Osteocyte (in vitro differentiated cells): ENCODE measurements at places on chromosomes 6 and 20. TPM values are rescaled to one million over a fixed set of nuclear protein-coding genes. Genes with fewer than 3 reads are reported as not detected.

GRCh38 chr20:32581839-32582658, 3.1 kb downstream of the NOL4L start:
- peaks cover 3% of the 10 kb centered on the region for H3K27me3 ChIP-seq
- no peaks in the 10 kb centered on the region for H3K36me3 ChIP-seq
- H3K4me3 ChIP-seq: peak overlapping the region; percentile 57
- peaks cover 29% of the 10 kb centered on the region for H3K4me1 ChIP-seq

Gene DZANK1
- total RNA-seq: 1.9 and 2.4 TPM in 2 replicates

- H3K4me1 ChIP-seq: peaks cover 6% of the 10 kb centered on the region
- no peaks in the 10 kb centered on the region for H3K36me3 ChIP-seq
- DNase-seq: no peak
- H3K27ac ChIP-seq: no peak overlapping the region
- no peak overlapping the region for H3K4me3 ChIP-seq
- H3K27me3 ChIP-seq: peaks cover 18% of the 10 kb centered on the region
Measured at GRCh38 chr20:5918856-5919625, 31.3 kb downstream of the TRMT6 start.

DNA sequence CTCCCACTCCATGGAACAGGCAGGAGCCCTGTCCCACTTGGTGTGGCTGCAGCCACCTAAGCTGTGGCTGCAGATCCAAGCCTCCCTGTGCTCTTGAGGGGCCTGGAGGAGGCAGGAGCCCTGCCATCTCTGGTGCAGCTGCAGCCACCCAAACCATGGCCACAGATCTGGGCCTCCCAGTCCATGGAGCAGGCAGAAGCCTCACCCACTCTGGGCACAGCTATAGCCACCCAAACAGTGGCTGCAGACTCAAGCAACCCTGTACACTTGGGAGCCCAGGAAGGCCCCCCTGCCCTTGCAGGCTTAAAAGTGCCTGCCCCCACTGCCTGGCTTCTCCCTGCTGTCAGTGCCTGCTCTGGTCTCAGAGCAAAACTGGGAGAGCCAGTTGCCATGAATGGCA, 320.3 kb downstream of the RFPL4B start:
- no peak for DNase-seq
- no peak overlapping the region for H3K4me3 ChIP-seq
- H3K4me1 ChIP-seq: peaks cover 10% of the 10 kb centered on the region

DNA sequence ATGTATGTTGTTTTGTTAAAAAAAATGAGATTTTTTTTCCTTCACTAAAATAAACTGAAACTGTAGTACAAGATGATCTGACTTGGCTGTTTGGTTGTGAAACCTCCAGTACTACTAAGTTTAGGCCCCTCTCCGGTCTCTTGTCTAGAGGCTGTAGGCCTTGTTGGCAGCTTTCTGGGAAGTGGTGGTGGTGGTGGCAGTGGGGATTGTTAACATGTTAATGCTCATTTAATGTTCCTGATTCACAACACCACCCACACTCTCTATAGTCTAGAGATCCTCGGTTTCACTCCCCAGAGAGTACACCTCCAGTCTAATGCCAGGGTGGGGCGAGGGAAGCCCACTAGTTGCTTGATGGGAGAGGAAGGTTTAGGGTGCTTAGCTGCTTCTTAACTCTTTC, 24.1 kb downstream of the STK4 start:
- H3K4me1 ChIP-seq: peaks cover 22% of the 10 kb centered on the region
- H3K36me3 ChIP-seq: peaks cover 23% of the 10 kb centered on the region
- H3K27me3 ChIP-seq: no peaks in the 10 kb centered on the region
- no peak overlapping the region for H3K4me3 ChIP-seq
- peak overlapping the region; percentile 66 for H3K27ac ChIP-seq

Gene ALDH5A1
- 6.6 and 7.8 TPM in 2 replicates for total RNA-seq

DNA sequence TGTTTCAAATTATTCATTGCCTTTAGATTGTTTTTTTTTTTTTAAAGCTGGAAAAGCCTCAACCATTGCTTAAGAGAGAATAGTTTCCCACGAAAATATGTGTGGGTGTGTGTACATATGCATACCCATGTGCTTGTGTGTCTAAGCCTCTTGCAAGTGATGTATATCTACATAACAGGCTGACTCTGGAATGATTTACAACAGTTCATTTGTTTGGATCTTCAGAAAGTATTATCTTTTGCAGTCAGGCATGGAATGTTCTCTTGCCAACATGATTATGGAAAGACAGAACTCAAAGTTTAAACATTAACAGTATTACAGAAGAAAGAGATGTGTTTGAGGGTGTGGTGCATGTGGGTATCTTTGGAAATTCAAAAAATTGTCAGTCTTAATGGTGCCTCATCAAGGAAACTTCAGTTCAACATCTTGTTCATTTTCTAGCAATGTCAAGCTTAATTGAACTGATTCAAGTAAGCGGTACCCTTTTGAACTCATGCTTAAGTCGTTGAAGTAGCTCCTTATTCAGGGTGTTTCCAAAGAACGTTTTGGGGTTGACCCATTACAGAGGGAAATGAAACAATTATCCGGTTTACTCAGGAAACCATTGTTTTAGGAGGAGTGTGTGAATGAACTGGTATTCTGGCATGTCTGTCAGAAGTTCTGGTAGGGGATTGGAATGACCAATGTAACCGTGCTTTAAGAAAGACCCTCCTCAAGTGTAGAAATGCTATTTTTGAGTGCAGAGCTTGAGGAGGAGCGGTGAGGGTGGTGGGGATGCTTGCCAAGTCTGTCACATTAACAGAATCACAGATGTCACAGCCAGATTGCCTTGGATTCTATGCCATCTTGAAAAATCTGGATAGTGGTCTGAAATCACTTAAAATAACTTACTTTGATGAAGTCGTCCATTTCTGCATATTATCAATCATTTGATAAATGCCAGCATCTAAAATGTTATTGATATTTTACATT, 60.3 kb downstream of the ADGRG6 start:
- H3K27ac ChIP-seq: no peak overlapping the region
- H3K4me3 ChIP-seq: no peak overlapping the region
- no peak for DNase-seq
- H3K4me1 ChIP-seq: peaks cover 8% of the 10 kb centered on the region
- peaks cover 4% of the 10 kb centered on the region for H3K27me3 ChIP-seq
- H3K36me3 ChIP-seq: no peaks in the 10 kb centered on the region

DNA sequence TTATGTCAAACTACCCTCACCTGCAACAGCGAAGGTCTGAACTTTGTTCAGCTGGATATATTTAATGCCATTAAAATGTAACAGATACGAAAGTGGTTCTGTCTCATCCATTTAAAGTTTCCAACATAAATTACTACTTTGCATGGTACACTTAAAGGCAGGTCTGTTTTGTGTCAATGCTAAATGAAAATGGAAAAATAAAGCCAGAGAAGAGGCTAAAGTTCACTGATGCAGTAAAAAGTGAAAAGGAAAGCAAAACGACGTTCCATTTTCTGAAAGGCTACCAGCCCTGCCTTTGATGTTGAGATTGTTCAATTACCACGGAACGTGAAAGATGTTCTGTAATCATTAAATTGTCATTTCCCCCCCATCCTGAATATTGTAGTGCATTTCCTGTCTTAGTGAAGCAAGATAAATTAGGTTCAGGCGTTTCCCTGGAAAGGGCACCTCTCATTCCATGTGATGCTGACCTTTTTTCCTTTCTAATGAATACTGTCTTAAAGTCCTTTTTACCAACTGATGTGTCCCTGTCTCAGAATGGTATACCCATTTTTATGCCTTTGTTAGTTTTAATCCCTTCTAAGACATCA, 334.7 kb upstream of the JAG1 start:
- DNase-seq: no peak
- H3K27ac ChIP-seq: no peak overlapping the region
- no peaks in the 10 kb centered on the region for H3K36me3 ChIP-seq
- no peaks in the 10 kb centered on the region for H3K27me3 ChIP-seq

DNA sequence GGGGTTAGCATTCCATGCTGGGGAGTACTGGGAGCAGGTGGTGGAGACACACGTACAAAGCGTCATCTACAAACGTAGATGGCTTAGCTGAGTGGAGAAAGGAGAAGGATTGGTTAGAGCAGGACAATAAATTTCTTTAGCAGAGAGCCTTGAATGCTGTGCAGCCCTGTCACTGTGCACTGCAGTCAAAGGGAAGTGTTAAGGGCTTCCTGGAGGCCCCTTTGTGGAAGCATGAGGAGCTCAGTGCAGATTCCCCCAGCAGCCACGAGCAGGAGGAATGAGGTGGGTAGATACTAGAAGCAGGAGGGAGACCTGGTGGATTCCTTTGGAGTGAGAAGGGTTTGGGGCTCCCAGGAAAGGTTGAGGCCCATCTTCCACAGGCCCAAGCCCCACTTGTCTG, 6.1 kb upstream of the TREML4 start:
- no peaks in the 10 kb centered on the region for H3K4me1 ChIP-seq
- H3K36me3 ChIP-seq: no peaks in the 10 kb centered on the region
- H3K27me3 ChIP-seq: peaks cover 34% of the 10 kb centered on the region
- H3K4me3 ChIP-seq: no peak overlapping the region
- no peak for DNase-seq
- H3K27ac ChIP-seq: no peak overlapping the region

DNA sequence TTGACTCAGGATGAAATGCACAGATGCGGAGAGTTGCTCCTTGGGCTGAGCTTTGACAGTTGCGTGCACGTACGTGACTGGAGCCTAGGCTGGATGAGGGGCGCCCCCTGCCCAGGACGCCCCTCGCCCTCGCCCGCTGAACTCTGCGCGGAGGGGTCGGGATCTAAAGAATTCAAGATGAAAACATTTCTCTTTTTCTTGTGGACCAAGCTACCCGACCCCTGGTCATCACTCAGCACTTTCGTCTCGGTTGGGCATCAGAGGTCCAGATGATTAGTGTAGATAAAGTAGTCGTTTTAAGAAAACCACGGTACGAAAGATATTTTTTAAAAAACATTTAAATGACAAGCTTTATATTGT, 700 bp downstream of the DTD1 start:
- H3K4me1 ChIP-seq: peaks cover 18% of the 10 kb centered on the region
- peak overlapping the region; percentile 88 for H3K4me3 ChIP-seq
- no peaks in the 10 kb centered on the region for H3K36me3 ChIP-seq
- no peak for DNase-seq
- H3K27ac ChIP-seq: peak overlapping the region; percentile 76

GRCh38 chr20:34954904-34955230, 739 bp downstream of the GSS start:
- H3K27ac ChIP-seq: peak overlapping the region; percentile 99
- H3K27me3 ChIP-seq: no peaks in the 10 kb centered on the region
- H3K4me3 ChIP-seq: peak overlapping the region; percentile 97
- DNase-seq: no peak
- H3K4me1 ChIP-seq: peaks cover 26% of the 10 kb centered on the region
- no peaks in the 10 kb centered on the region for H3K36me3 ChIP-seq
